ENCODE measurements at places on chromosomes 16 and 17. TPM values are rescaled to one million over a fixed set of nuclear protein-coding genes. Genes with fewer than 3 reads are reported as not detected.

DNA sequence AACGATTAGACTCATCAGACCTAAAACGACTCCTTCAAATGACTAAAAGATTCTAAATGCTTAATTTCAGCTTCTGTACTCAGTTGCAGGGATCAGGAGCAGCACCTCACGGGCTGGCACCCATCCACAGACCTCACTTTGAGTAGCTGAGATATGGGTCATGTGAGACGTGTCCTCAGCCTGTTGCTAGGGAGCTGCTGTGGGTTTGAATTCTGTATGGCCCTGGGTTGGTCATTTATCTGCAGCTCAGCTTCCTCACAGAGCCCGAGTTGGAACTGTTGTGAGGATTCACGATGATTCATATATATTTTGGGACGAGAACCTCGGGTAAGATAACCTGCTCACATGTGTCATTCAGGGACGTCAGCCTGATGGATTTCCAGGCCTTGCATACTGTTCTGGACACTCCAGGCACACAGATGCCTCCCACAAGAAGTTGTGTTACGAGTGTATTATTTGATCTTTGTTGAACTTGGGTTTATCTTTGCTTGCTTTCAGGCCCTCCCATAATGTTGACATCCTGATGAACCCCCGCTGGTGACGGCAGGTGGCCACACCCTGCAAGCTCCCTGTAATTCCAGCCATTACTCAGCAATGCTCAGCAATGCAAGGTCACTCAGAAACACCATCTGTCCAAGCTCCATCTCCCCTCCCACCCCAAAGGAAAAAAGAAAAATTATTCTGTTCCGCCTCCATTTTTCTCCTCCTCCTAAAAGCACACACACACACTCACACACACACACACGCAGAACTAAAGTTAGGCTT, 137.6 kb downstream of the RBFOX3 start:
- no peak overlapping the region for H3K27ac ChIP-seq
- peaks cover 62% of the 10 kb centered on the region for H3K27me3 ChIP-seq
- no peak for DNase-seq
- no peak overlapping the region for H3K4me3 ChIP-seq
- H3K36me3 ChIP-seq: no peaks in the 10 kb centered on the region

Gene SPN
- 2.0 TPM for total RNA-seq

Gene AP1G1
- total RNA-seq: 55.8 TPM

DNA sequence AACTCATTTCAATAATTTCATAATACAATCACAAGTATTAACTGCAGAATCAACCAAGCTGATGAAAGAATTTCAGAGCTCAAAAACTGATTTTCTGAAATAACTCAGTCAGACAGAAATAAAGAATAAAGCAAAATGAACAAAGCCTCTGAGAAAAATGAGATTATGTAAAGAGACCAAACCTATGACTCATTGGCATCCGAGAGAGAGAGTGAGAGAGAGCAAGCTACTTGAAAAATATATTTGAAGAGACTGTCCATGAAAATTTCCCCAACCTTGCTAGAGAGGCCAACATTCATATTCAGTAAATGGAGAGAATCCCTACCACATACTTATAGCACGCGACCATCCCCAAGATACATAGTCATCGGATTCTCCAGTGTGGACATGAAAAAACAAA, 1376.4 kb downstream of the CDH11 start:
- DNase-seq: no peak
- H3K36me3 ChIP-seq: no peaks in the 10 kb centered on the region
- no peak overlapping the region for H3K27ac ChIP-seq
- H3K4me1 ChIP-seq: no peaks in the 10 kb centered on the region

- peaks cover 16% of the 10 kb centered on the region for H3K4me1 ChIP-seq
- peaks cover 14% of the 10 kb centered on the region for H3K36me3 ChIP-seq
- DNase-seq: no peak
- H3K27ac ChIP-seq: peak overlapping the region; percentile 61
- no peaks in the 10 kb centered on the region for H3K27me3 ChIP-seq
Measured at GRCh38 chr16:370979-371514, 709 bp upstream of the MRPL28 start.

- peaks cover 5% of the 10 kb centered on the region for H3K36me3 ChIP-seq
- DNase-seq: peak; percentile 27
- no peak overlapping the region for H3K4me3 ChIP-seq
- H3K4me1 ChIP-seq: peaks cover 34% of the 10 kb centered on the region
- H3K27ac ChIP-seq: peak overlapping the region; percentile 87
- no peaks in the 10 kb centered on the region for H3K27me3 ChIP-seq
Measured at GRCh38 chr17:17877529-17878358, 41.0 kb upstream of the SREBF1 start.
